ENCODE measurements at places on chromosomes 6 and 20.

- DNase-seq, result no peak
Measured at GRCh38 chr6:141946502-141946901, 186.2 kb upstream of the GJE1 start.

GRCh38 chr6:37820718-37821079 is 1.2 kb downstream of the ZFAND3 start:
- DNase-seq, result no peak

DNA sequence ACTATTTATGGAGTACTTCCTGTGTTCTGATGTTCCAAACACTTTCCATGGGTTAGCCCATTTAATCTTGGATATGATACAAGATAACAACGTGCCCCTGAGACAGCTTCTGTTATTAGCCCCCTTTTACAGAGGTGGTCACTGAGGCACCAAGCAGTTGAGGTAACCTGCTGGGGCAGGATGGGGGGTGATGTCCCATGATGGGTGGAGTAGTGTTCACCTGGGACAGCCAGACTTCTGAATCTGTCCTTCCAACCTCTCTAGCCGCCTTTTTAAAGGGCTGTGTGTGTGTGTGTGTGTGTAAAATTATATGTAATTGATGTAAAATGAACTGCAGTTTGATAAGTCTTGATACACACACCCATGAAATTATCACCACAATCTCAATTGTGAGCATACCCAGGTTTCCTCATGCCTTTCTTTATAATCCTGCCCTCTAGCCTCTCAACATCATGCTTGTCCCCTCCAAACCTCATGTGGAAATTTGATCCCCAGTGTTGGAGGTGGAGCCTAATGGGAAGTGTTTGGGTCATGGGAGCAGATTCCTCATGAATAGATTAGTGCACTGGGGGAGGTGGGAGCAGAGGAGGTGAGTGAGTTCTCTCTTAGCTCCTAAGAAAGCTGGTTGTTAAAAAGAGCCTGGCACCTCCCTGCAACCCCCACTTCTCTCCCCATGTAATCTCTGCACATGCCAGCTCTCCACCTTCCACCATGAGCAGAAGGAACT is 39.2 kb downstream of the PLAGL2 start:
- no peak for DNase-seq

DNA sequence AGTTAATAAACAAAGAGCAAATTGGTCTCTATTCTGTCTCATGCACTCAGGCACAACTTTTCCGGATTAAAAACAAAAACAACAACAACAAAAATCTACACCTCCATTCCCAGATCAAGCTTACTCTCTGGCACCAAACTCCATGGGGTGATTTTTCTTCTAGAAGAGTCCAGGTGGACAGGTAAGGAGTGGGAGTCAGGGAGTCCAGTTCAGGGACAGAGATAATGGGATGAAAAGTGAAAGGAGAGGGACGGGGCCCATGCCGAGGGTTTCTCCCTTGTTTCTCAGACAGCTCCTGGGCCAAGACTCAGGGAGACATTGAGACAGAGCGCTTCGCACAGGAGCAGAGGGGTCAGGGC is 437 bp upstream of the HLA-A start:
- no peak for DNase-seq

DNA sequence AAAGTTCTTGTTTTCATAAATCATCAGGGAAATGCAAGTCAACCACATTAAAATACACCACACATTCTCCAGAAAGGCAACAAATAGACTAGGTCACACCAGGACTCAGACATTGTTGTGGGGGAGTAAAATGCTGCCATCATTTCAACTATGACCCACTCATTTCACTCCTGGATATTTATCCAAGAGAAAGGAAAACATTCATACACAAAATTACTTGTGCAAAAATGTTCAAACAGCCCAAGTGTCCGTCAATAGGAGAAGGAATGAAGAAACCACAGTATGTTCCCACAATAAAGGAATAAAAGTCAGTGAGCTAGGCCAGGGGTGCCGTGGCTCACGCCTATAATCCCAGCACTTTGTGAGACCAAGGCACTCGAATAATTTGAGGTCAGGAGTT is 81.5 kb upstream of the QKI start:
- no peak for DNase-seq

DNA sequence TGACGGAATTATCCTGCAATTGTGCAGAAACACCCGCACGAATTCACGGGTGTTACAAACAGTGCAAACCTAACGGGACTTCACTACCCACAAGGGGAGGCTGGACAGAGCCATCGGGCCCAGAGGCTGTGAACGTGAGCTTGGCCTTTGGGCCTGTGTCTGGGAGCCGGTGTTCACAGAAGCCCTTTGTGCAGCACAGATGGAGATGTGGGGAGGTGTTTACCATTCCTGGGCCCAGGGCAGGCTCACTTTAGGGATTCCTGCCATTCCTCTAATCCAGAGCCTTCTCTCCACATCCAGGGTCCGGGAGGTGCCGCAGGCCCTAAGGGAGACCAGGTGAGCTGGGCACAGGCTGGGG is 15.0 kb downstream of the COL9A3 start:
- no peak for DNase-seq

DNA sequence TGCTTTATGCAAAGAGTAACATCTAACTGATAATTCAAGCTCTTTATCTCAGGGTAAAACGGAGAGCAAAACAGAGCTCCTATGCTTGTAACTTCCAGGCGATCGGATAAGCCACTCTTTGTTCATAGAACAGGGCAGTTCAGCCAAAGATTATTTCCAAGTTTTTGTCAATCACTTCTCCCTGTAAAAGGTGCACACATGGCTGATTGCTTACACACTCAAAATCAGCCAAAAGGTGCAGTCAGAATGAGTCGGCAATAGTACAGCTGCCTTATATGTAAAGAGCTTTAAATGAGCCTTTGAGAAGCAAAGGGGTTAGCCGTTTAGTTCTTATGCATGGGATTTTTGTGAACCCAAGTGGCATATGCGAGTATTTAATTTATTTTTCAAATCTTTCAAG is 449.6 kb upstream of the POU3F2 start:
- DNase-seq, result no peak

DNA sequence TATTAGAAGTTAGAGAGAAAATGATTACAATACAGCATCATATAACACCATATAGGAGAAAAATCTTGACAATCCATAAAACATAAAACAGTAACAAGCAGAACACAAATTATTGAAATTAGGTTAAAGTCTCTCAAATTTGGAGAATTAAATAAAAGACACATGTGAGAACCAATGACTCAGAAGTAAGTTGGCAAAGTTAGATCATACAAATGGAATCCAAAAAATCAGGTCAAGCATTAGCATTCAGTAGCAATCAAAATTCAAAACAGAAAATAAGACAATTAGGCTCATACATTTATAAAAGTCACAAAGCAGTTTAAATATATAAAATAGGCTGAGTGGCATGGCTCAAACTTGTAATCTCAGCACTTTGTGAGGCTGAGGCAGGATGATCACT is 775.6 kb downstream of the PHF3 start:
- DNase-seq, result no peak

DNA sequence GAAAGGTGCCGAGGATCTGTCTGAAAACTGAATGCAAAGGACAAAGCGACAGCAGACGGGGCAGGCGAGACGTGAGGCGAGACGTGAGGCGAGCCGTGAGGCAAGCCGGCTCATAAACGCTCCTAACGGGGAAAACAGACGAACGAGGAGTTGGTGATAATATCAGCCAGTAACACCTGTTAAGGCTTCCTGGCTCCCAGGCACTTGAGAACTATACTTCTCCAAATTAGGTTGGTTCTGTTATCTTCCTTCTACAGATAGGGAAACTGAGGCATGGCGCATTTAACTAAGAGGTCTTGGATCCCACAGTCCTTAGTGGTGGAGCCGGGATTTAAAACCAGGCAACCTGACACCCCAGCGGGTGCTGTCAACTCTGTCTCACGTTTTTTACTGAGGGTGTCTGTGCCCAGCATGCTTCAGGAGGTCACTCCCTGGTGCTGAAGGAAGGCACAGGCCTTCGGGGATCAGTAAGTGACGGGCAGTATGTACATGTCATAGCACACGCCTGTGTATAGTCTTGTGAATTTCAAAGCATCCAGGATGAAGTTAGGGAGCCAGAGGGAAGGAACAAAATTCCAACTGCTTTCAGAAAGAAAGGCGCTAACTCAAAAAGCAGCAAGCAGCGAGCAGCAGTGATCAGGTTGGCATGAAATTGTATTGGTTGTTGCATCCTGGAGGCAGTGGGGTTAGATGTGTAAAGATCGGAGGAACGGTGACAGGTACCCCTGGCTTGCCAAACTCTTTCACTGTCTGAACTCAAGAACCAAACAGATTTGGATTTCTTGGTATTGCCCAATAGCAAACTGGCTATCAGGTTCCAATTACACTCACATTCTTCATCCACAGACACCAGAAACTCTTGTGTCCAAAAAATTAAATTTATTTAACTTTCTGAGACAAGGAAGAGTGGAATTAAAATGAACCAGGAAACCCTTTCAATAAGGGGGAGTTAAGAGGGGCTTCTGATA is 318.7 kb downstream of the THBS2 start:
- DNase-seq, result no peak

- DNase-seq, result no peak
Measured at GRCh38 chr6:38797391-38797790, 82.3 kb downstream of the DNAH8 start.

- DNase-seq, result peak; percentile 48
Measured at GRCh38 chr6:150857062-150857944, 8.2 kb upstream of the MTHFD1L start.

DNA sequence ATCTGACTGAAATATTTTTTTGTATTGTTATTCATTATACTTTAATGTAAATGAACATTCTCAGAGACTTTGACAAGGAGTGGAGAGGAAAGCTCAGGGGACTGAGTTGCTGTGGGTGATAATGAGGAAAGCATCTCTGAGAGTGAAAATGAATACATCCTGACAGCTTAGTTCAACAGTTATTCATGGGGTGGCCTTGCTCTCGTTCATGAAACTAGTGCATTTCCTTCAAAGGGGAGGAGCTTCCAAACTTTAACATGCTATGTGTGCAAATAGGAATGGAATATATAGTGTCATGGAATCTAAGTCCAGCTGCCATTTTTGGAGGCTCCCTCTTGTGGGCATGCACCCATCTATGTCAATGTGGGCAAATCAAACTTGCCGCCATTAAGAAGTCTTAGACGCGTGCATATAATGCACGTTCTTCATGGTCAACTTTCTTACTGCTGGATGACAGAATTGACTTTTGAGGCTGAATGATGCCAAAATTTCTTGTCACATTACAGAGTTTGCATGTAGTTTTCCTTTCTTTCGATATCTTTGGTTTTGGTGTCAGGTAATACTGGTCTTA is 124.3 kb upstream of the TMEM170B start:
- DNase-seq, result no peak

- no peak for DNase-seq
Measured at GRCh38 chr6:90294614-90294988, 2.0 kb downstream of the BACH2 start.

DNA sequence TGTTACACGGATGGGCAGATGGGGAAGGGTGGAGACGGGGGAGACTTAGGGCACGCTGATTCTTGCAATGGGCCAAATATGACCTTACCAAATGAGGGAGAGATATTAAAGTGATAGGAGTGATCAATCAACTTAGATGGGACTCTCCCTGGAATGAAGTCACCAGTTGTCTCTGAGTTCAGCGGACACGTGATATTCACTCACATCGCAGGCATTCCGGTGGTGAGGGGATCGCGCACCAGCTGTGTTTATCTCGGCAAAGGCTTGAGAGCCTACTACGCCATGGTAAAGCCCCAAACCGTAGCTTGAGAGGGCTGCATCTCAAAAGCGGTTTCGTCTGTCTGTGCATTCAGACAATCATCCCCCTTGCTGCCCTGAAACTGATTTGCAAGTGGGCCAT is 5.5 kb downstream of the BMP7 start:
- DNase-seq, result no peak

DNA sequence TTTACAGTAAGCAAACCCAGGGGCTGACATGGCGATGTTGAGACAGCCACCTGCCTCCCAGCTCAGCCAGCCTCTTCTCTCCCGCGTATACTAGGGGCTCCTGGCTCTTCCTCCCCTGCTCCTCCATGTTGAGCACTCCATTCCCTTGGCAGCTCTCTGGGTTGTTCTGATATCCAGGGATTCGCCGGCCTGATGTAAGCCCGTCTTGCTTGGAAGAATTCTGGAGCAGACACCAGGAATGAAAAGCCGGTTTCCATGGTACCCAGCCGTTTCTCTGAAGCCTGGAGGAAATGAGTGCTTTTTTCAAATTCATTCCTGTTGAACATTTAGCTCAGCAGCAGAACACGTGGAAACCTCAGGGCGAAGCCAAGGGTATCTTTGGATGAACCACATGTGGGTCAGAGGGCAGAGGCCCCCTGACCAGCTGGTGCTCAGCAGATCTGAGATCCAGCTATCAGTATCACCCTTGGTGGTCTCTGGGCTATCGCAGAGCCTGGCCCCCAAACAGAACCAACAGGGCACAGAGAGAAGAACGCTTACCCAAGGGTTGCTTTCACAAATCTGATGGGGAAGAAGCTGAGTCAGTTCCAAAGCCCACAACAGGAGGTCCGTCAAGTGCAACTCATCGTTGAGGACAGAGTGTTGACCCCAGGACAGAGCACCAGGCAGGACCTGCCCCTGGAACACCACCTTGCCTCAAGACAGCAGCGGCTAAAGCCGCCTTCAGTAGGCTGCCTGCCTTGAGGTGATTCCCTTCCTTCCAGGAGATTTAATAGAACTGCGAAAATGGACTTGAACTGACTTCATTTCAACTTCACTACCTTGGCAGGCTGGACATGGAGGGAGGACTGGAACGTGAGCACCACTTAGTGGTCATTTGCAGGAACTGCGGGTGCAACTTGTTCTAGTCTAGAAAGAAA is 96.1 kb upstream of the RIN2 start:
- DNase-seq, result peak; percentile 49

- no peak for DNase-seq
Measured at GRCh38 chr6:29723666-29724588, 693 bp downstream of the HLA-F start.

DNA sequence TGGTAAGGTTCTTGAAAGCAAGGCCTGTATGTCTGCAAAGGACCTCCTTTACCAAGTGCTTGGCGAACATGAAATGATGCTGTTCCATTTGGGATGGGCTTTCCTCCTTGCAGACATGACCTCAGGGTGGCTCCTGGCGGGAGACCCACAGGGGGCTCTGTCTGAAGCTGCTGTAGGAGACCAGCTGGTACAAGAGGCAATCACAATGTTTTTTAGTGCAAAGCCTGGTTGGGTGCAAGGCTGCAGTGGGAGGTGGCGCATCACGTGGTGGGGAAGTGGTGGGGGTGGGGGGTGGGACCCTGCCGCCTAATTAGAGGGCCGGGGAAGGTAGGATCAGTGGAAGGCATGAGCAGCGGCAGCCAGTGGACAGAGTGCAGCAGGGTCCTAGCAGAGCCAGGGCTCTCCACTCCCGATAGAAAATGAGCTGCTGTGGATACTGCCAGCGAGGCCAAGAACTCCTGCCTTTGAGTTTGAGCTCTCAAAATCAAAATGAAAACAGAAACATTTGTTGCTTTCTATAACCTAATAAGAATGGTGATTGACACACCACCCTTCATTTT is 9.1 kb upstream of the ARMC2 start:
- no peak for DNase-seq

DNA sequence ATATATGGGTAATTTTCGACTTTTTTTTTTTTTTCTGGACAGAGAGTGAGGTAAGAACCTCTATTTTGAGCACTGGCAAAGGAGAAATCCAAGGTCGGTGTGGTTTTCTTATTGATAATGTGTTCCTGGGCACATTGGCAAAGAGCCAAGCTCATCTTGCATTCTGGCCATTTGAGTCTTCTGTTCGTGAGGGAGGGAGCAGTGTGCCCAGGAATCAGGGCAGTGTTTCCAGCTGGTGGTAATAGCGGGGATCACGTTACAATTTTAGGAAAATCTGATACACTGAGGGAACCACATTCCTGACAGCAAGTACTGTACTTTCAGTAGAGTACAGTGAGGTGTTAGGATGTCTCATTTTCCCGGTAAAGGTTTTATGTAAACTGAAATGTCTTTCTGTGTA is 442.3 kb upstream of the MAP3K7 start:
- no peak for DNase-seq

GRCh38 chr20:35077341-35077740 is 15.3 kb downstream of the TRPC4AP start:
- no peak for DNase-seq
